ENCODE measurements at places on chromosomes 4 and X.
A peak's percentile ranks its signal among the peaks of the same experiment; 100 is the strongest.

- DNase-seq = no peak
Observed at GRCh38 chr4:143641361-143641760, 59.1 kb downstream of the FREM3 start.

DNA sequence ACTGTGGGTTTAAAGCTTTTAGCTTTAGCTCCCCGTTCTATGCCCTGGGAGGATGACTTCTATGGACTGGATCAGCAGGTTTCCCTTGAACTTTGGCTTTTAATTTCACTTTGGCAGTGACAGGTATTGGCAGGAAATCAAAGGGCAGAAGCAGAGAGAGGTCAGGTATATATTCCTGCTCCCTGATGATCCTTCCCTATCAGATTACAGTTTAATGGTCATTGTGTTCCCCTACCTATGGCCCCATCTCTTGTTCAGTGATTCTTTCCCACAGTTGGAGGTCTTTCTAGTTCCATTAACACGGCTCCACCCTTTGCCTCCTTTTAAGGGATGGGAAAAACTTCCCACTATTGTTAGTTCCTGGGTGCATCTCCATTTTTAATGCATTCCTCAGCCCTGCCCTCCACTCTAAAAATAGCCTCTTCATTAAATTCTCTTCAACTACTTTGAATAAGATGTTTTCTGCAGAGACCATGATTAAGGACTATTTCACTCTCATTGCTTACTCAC, 107.8 kb upstream of the TMEM47 start:
- no peak for DNase-seq

- no peak for DNase-seq
Observed at GRCh38 chr4:104444685-104445084, 50.0 kb downstream of the CXXC4 start.

GRCh38 chrX:109862433-109862832, 129.4 kb upstream of the ACSL4 start:
- no peak for DNase-seq

- DNase-seq = no peak
Observed at GRCh38 chr4:98572697-98573096, 85.7 kb downstream of the TSPAN5 start.

DNA sequence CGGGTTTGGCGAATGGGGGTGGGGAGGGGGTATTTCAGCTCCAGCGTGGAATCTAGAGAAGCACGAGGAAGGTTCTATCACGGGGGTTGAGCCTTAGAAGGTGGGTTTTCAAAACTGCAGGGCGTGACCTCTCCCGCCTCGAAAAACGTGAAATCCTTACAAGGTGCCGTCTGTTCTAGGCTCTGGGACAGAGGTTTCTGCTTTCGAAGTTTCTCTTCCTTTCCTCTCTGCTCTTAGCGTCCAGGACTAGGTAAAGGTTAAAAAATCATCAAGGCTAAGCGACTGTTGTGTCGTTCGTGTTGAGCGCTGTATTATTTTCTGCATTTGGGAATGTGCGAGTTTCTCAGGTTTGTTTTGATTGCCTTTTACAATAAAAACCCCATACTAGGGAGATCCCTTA, 1.1 kb downstream of the FHL1 start:
- no peak for DNase-seq

DNA sequence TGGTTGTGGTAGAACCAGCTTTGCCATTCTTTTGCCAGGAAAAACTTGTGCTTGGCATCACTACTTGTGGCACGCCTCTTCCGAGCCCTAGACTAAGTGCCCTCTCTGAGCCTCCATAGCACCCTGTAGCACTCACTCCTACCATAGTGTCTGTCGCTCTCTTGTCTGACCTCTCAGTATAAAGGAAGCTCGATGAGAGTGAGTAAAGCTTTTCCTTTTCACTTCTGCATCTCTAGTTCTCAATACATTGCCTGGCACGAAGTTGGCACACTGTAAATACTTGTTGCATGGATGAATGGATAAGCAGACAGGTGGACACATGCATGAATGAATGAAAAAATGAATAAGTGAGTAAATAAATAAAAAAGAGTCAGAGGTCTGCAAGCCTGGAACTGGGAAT, 48.3 kb downstream of the TLR10 start:
- DNase-seq = no peak

DNA sequence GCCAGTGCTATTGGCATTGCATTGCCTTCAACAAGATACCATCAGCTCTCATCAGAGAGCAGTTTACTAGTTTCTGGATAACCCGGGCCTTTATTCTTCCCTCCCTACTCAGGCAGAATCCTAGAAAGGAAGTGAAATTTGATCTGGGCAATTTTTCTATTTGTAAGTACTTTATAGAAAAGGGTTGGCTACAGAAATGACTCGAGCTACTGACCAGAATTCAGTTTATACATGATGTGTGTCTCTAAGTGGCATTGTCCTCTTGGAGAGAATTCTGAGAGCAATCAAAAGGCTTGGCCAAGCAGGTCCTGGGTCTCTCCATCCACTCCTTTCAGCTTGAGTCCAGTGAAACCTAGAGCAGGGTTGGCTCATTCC, 192.7 kb upstream of the LEF1 start:
- DNase-seq = no peak

DNA sequence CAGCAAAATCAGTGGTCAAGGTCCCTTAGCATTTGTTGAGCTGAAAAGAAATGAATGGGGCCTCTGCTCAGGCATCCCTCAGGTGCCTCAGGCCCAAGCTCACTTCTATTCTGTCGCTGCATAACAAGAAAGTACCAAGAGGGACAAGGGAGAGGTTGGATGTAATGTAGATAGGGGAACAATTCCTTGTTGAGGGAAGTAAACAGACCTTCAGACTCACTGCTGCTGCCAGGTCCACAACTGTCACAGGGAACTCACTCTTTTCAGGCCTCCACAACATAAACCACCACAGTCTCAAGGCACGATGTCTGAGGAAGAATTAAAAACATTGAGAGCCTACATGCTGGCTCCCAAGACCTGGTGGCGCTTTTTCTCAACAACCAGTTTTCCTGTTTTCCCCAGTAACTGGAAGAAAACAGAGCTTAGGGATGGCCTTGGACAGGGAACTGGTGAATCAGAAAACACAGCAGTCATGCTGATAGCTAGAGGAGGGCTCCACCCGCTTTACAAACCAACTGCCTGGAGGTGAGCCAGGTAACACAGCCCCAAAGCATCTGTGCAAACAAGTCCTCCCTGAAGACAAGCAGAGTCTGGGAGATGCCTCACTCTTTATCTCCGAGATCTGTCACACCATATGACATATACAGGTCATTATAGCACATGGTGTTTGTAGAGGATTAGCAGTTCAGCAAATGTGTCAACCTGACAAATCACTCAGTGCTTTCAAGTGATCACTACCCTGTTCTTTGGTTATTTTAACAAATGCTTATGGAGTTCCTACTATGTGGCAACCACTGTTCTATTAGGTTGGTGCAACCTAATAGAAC, 14.3 kb upstream of the AWAT1 start:
- DNase-seq = no peak

- DNase-seq = no peak
Observed at GRCh38 chrX:16028576-16028975, 94.8 kb upstream of the GRPR start.

DNA sequence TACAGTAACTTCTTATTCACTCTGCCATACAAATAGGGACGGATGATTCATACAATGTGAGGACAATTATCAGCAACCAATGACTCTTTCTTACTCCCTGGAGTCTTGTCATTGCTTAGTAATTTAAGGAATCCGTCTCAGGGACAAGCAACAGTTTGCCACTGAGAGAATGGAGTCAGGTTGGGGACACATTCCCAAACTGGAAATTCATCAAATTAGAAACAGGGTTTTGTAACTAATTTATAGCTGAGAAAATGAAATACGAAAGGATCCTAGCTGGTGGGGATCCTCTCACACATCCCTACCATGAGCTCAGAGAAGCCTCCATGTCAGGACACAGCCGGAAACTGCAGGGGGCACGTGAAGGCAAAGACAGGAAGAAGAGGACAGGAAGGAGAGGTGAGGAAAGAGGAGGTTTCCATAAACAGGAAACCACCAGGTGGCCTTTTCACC, 50.4 kb upstream of the KDR start:
- peak; percentile 72 for DNase-seq

- DNase-seq = no peak
Observed at GRCh38 chr4:56134266-56134665, 185.5 kb downstream of the CEP135 start.

- DNase-seq = no peak
Observed at GRCh38 chrX:131621650-131622049, 77.8 kb downstream of the OR13H1 start.

- DNase-seq = no peak
Observed at GRCh38 chr4:4182835-4183568, 43.7 kb downstream of the OTOP1 start.

GRCh38 chr4:112119353-112119783, 25.9 kb upstream of the FAM241A start:
- DNase-seq = no peak

All from HS-5 (cell line).